ENCODE measurements at places on chromosomes 16 and 17. TPM values are rescaled to one million over a fixed set of nuclear protein-coding genes. Genes with fewer than 3 reads are reported as not detected.

DNA sequence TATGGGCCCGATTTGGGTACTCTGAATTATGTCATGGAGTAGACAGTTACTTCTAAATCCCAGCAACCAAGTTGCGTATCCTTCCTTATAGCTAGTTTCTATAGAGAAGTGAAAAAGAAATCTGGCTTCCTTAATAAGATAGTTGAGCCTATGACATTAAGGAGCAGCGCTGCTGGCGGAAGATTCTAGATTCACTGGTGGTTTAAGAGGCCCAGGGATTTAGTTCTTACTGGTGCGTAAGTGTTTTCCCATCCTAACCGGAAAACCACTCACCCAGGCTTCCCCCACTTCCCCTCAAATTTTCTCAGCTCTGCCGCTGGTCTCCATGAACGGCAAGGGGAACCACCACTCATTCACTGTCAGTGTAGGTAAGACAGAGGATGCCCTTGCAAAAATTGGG lies 230.4 kb downstream of the CPPED1 start:
- DNase-seq, result no peak

DNA sequence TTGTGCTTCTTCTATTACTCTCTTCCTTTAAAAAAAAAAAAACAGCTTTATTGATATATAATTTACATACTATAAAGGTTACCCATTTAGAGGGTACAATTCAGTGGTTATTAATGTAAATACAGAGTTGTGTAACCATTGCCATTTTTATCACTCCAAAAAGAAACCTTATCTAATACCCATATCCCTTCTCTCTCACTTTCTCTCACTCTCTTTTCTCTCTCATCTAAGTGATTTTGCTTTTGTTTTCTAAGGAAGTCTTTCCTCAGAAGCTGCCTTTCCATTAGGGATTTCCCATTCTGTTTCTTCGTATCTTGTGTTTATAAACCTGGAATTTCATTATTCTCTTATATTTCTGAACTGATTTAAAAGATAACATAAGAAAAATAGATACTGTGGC lies 55.5 kb downstream of the NFAT5 start:
- DNase-seq, result no peak

- DNase-seq, result no peak
Measured at GRCh38 chr16:10752843-10753523, 9.3 kb downstream of the NUBP1 start.

DNA sequence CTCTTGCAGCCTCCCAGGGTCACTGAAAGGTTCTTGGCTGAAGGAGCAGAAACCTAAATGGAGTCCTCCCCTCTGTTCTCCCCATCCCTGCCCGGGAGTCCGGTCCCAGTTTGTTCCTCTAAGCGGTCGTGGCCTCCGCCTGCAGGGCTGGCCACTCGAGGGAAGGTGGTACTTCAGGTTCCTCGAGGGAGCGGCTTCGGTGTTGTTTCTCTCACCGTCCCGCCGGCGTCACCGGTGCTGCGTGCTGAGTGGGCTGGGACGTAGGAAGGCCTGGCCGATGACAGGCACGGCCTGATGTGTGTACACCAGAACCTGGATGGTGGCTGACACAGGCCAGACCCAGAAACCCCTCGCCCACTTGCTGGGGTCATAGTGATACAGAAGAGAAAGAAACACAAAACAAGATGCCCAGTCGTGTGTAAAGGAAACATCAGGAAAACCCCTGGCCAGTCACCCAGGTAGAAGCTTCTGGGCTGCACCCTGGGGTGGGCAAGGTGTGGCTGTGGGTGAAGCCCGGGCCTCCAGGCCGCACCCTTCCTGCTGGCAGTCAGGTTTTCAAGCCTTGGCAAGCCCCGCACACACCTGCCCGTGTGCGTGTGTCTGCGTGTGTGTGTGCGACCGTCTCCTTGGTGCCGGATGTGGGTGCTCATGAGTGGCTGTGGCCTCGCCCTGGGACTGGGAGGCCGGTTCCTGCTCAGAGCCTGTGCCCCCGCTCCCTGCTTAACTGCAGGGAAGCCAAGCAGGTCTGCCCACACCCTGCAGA lies 52.0 kb downstream of the BAIAP2 start:
- DNase-seq, result no peak

- no peak for DNase-seq
Measured at GRCh38 chr17:29677221-29677791, 54.6 kb upstream of the CORO6 start.

GRCh38 chr16:4900036-4900435 lies 36.9 kb downstream of the PPL start:
- no peak for DNase-seq

- no peak for DNase-seq
Measured at GRCh38 chr16:68961778-68962402, 118.6 kb downstream of the TANGO6 start.

DNA sequence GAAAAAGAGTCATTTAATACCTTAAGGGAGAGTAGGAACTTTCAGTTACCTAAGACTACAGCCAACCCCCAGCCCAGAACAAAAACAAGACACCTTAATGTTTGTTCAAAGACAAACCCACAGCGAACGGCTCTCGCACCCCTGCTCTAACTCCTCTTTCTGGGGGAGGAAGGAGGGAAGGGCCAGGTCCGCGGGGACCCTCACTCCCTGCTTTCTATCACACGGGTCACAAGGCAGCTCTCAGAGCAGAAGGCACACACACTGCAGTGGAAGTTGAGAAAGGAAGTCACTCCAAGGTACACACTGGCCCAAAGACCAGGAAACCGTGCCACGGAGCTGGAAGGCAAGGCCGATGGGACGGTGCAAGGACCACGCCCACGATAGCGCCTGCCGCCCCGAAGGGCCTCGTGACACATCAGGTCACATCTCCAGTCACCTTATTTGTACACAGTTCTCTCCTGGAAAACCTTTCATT lies 10.0 kb downstream of the LITAFD start:
- no peak for DNase-seq

GRCh38 chr16:3509470-3509928 lies 8.7 kb downstream of the CLUAP1 start:
- no peak for DNase-seq

DNA sequence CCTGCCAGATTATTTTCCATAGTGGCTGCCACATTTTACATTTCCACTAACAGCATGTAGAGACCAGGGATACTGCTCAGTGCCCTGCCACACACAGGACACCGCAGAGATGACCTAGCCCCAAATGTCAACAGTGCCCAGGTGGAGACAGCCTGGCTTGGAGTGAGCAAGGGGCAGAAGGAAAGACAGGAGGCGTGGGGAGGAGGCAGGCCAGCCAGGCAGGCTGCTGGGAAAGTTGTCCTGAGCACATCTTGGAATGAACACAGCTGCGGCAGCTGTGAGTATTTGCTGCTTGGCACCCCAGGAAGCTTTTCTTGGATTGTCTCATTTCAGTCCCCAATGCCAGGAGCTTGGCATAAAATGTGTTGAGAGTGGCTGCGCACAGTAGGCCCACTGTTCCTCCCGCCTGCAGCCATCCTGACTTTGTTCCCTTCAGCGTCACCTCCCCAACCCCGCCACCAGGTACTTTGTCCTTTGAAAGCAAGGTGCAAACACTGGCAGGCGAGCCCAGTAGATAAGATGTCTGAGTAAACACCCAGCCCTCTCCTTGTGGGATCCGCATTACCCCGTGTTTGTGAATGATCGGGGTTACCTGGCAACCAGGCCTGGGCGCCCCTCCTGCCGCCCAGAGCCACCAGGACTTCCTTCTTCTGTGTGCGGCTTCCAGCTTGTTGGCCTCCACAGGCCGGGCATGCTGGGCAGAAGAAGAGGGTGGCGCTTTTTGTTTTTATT lies 114.0 kb downstream of the CMIP start:
- no peak for DNase-seq

DNA sequence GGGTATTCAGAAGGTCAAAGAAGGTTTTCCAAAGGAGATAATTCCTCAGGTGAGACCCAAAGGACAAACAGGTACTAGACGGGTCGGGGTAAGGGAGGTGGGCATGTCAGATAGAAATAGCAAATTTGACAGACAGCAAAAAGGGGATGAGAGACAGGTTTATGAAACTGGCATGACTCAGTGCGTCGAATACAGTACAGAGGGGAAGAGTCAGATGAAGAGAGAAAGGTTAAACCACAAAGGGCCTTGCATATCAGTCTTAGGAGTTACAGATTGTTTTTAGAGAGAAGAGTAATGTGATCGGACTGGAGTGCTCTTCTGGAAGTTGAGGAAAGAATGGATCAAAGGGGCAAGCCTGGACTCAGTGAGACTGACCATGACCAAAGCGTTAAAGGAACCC lies 88.4 kb downstream of the ZZEF1 start:
- DNase-seq, result no peak

GRCh38 chr17:49556223-49556943 lies 19.3 kb upstream of the NXPH3 start:
- peak; percentile 49 for DNase-seq

- DNase-seq, result no peak
Measured at GRCh38 chr17:80413771-80414507, 1.0 kb upstream of the ENDOV start.

DNA sequence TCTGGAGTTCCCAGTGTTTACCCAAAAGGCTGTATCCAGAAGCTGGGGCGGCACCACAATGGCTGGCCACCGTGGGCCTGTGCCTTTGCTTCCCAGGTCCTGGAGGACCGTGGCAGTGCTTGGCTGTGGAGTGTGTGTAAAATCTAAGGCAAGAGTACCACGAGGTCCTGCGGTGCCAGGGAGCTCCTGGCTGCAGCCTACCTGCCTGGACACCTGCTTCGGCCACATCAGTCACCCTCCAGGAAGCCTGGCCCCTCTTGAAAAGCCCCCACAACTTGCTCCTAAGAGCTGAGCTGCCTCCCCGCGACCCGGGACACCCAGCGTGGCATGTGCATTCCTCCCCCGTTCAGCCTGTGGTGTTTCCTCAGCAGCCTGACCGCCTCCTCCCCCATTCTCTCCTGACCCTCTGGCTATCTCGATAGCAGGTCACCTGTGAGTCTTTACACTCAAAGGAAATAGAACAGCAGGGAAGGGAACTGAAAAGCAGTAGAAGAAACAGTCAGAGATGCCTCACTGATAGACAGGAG lies 7.9 kb downstream of the TIMM22 start:
- DNase-seq, result no peak

- no peak for DNase-seq
Measured at GRCh38 chr17:49748791-49749190, 15.1 kb downstream of the FAM117A start.

- DNase-seq, result peak; percentile 40
Measured at GRCh38 chr17:66355510-66355909, 53.1 kb downstream of the PRKCA start.

GRCh38 chr17:31329221-31329620 lies 7.8 kb upstream of the EVI2A start:
- peak; percentile 22 for DNase-seq

The CTRB2 gene
- not detected for total RNA-seq

The CDH3 gene
- total RNA-seq, result not detected

The OTOA gene
- not detected for total RNA-seq

The CX3CL1 gene
- under 0.01 TPM for total RNA-seq

The KCNJ18 gene
- not detected for total RNA-seq

The DLX3 gene
- not detected for total RNA-seq

The TMEM170A gene
- total RNA-seq, result 16.7 TPM

The KRTAP2-1 gene
- not detected for total RNA-seq

The ZP2 gene
- total RNA-seq, result not detected

The CDT1 gene
- total RNA-seq, result 4.7 TPM

The DNAH3 gene
- total RNA-seq, result not detected

The MYH11 gene
- total RNA-seq, result under 0.01 TPM

The RBFOX1 gene
- not detected for total RNA-seq

Measured in IMR-90 (cell line).